ENCODE measurements at places on chromosomes 4 and X. TPM values are rescaled to one million over a fixed set of nuclear protein-coding genes. Genes with fewer than 3 reads are reported as not detected.

The DUSP21 gene
- not detected for total RNA-seq

The CFAP47 gene
- 3.2 TPM for total RNA-seq

The GPM6B gene
- total RNA-seq = 323 TPM

The GAGE2A gene
- not detected for total RNA-seq

The CASK gene
- total RNA-seq = 89.0 TPM

The GASK1B gene
- total RNA-seq = 14.3 TPM

The CCKAR gene
- 0.25 TPM for total RNA-seq

The ZNF732 gene
- 0.49 TPM for total RNA-seq

The FRG2 gene
- total RNA-seq = not detected

The TMPRSS11D gene
- total RNA-seq = not detected

The CAPN6 gene
- under 0.01 TPM for total RNA-seq

The TNIP3 gene
- total RNA-seq = under 0.01 TPM

The RBMXL3 gene
- not detected for total RNA-seq

The TLR6 gene
- 0.49 TPM for total RNA-seq

All from temporal lobe (tissue), 4 donors.